CD4-positive, alpha-beta T cell treated with Interleukin-6 for 4 hours (primary cell): ENCODE measurements at places on chromosomes 7 and 10.

- DNase-seq: no peak
Observed at GRCh38 chr7:41256186-41256945, 446.5 kb downstream of the INHBA start.

GRCh38 chr7:141563956-141564623 lies 12.9 kb downstream of the AGK start:
- no peak for DNase-seq

DNA sequence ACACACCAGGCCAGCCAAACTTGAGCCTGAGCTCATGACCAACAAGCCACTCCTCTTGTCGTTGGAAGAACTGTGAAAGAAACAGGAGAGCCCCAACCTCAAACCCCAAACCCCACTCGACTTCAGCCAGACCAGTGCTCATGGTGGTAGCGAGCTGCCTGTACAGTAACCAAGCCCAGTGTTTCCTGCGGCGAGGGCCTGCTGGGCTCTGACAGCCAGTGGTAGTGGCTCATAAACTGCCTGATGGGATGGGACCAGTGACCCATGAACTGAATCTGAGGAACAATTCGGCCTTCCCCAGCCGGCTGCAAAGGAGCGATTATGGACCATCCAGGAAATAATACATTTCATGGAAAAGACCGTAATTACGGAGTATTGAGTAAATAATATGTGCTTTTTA lies 191.9 kb downstream of the RPS24 start:
- no peak for DNase-seq

GRCh38 chr10:92327445-92328433 lies 36.8 kb downstream of the MARCHF5 start:
- DNase-seq: no peak

GRCh38 chr7:16787127-16787526 lies 17.7 kb downstream of the AGR2 start:
- DNase-seq: no peak
